Osteocyte (in vitro differentiated cells): ENCODE measurements at places on chromosomes 11 and 22. TPM values are rescaled to one million over a fixed set of nuclear protein-coding genes. Genes with fewer than 3 reads are reported as not detected.

DNA sequence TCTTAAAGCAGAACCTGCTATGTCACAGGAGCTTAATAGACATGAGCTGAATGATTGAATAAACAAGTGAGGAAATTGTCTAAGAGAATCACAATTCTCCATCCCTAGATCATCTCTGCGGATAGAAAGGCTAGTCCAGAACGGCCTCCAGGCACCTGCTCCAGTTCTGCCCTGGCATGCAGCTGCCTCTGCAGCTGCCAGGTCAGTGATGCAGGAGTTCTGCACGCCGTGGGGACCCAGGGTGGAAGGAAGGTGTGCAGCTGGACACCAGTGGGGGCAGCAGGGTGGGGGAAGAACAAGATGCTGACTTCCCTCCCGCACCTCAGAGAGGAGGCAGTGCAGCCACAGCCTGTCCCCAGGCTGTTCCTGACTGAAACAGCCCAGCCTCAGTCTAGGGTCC, 192.1 kb upstream of the NCAM1 start:
- DNase-seq, result no peak

DNA sequence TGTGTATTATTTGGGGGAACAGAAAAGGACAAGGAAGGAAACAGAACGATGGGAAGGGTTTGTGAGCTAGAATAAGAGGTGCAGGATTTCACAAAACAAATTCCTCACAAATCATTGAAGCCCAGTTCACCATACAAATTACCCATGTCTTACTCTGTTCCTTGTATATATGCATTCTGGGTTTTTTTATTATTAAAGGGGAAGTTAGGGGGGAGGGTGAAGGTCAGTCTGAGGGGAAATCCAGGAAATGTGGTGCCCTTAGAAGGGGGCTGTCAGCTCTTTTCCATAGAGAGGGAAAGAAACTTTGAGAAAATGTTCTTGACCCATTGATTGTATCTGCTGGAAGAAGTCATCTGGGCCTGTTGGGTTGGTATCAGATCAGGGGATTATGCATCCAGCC, 90.8 kb downstream of the RNF169 start:
- no peak for DNase-seq

DNA sequence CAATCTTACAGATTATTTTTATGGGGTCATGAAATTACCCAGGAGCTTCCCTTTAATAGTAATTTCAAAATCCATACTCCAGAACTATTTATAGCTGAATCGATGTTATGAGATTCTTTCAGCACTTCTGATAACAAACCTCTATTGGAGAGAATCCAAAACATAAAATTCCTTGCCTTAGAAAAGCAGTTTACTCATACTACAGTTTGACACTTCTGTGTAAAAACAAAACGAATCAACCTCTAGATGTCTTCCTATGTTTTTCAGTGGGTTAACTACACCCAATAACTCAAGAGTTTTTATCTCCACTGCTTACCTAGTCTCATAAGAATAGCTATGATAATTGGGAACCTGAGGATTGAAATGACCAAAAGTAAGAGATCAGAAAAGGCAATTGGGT, 35.6 kb downstream of the KIF18A start:
- no peak for DNase-seq

GRCh38 chr11:129998107-129998506, 4.5 kb downstream of the PRDM10 start:
- DNase-seq, result no peak

Gene APOBEC3F
- total RNA-seq, result 9.9 and 13.0 TPM in 2 replicates

GRCh38 chr11:833114-833791, 501 bp downstream of the CD151 start:
- DNase-seq, result no peak

Gene PLAAT5
- total RNA-seq, result not detected in 2 replicates

Gene JAML
- total RNA-seq, result not detected in 2 replicates

- no peak for DNase-seq
Measured at GRCh38 chr22:44918925-44919392, 90.8 kb downstream of the PHF21B start.

Gene MRGPRF
- 7.0 and 8.4 TPM in 2 replicates for total RNA-seq

GRCh38 chr22:39868741-39869140, 24.8 kb downstream of the ENTHD1 start:
- no peak for DNase-seq

DNA sequence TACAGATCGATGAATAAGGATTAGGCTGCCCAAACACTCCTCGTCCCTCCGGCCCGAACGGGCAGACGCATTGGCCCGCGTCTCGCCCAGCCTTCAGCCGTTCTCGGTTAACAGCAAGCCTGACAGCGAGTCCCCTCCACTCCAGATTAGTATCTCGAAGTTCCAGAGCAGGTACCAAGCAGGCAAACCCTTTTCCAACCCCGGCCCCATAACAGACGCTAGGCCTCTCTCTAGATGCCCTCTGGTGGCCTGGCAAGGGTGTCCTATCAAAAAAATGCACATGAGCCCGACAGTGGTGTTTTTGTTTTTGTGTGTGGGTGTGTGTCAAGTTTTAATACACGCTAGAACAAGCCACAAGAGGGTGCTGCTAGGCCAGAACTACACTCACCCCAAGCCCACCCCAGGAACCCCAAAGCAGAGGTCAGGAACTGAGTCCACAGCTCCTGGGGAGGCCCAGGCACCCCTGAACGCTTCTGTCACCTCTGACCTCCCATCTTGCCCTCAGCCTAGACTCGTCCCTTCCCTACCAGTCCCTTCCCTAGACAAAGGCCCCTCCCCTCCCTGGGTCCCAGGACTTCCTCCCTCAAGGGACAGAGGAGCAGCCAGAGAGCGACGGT, 658 bp upstream of the ARFGAP2 start:
- DNase-seq, result no peak

- DNase-seq, result no peak
Measured at GRCh38 chr11:19817265-19817851, 104.7 kb downstream of the NAV2 start.

DNA sequence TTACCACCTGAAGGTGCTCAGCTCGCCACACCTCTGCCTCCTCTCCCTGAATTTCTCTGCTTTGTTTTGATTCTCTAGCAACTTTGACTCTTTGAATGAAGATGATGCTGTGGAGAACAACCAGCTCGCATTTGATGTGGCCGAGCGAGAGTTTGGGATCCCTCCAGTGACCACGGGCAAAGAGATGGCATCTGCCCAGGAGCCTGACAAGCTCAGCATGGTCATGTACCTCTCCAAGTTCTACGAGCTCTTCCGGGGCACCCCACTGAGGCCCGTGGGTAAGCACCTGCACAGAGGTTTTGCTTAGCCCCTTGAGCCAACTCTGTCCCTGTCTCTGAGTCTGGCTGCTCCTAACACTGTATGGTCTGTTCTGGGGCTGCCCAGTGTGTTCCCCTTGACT, 115.7 kb downstream of the MICAL2 start:
- no peak for DNase-seq

Gene MMP11
- total RNA-seq, result 72.5 and 76.5 TPM in 2 replicates

Gene LRFN4
- total RNA-seq, result 41.7 and 45.0 TPM in 2 replicates

Gene NLRX1
- total RNA-seq, result 8.9 and 10.0 TPM in 2 replicates

DNA sequence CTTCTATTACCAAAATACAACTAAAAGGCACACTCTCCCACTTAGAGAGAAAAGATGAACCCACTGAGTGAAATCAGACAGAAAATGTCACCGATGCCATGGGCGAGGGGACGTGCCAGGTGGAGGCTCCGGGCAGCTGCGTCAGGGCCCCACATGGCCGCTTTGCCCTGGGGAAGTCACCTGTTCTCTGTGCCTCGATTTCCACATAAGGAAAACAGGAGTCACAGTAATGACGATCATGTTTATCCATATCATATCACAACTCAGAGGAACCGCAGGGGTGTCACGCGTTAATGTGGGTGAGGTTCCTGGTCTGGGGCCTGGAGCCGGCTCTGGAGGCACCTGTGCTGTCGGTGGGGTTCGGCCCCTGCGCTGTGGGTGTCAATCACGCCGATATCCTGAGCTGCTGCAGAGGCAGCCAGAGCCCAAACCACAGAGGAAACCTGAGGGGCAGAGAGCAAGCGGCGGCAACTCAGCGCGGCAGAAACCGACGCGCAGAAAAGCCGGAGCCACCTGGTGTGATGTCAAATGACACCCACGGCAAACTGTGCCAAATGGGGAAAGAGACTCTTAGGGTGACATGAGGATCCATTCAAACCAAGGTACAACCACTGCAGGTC, 243.7 kb downstream of the BRD1 start:
- DNase-seq, result no peak

Gene OR10D3
- not detected in 2 replicates for total RNA-seq

- no peak for DNase-seq
Measured at GRCh38 chr11:62882788-62883501, 2.2 kb downstream of the SLC3A2 start.

Gene APIP
- total RNA-seq, result 19.2 and 21.3 TPM in 2 replicates

DNA sequence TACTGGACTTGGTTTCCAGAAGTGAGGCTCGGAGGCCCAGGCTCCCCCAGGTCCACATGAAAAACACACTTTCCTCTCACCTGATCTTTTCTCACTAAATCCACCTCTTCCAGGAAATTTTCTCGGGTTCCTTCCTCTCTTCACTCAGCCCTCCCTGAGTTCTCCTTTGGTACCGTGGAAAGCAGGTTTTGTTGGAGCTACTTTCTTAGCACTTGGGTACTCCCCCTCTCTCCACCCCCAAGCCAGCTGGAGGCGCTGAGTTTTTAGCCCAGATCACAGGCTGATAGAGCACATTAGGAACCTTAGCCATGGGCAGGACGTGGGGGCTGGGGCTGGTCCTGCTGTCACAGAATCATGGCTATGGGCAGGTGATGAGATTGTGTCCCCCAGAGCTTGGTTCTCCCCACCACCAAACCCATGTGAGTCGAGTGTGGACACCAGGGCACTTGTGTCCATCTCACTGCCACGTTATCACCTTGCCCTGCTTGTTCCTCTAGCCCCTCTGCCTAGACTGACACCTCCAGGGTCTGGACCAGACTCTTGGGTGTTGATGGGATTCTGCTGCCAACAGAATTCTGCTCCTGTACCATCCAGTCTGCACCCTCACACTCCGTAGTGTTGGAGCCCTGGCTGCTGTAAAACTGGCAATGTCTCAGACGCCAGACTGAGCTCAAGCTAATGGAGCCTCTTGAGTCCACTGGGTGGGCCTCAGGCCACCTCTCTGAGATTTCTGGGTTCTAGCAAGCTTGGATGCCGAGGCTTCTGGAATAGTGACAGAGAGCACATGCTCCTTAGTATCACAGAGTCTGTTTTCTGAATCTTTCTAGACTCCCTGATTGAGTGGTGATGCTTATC, 74.9 kb upstream of the NARS2 start:
- DNase-seq, result peak; percentile 65

DNA sequence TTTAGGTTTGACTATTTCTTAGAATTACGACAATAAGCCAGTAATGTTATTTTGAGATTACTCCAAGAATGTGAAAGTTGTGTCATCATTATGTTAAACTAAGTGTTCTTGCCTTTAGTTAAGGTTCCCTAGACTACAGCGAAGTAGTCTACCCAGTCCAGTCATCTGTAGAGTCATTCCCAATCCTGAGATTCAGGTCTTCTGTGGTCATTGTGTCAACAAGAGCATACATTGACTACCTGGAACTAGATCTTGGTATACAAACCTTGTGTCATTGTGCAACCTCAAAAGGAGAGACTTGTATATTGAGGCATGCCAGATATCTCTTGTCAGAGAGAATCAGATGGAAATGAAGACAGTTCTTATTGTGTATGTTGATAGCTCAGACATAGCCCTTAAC, 115.9 kb downstream of the ATM start:
- DNase-seq, result no peak

GRCh38 chr22:21952586-21953571, at the start of gene PPM1F:
Gene PPM1F, minus strand, starts transcription at chr22:21952848. Its CDS starts 6,800 bp downstream, at chr22:21946048.
- DNase-seq, result peak; percentile 97

GRCh38 chr22:36252754-36253522, at the start of gene APOL1:
Gene APOL1, plus strand, starts transcription at chr22:36253133. Its CDS starts 1,823 bp downstream, at chr22:36254956.
- no peak for DNase-seq

DNA sequence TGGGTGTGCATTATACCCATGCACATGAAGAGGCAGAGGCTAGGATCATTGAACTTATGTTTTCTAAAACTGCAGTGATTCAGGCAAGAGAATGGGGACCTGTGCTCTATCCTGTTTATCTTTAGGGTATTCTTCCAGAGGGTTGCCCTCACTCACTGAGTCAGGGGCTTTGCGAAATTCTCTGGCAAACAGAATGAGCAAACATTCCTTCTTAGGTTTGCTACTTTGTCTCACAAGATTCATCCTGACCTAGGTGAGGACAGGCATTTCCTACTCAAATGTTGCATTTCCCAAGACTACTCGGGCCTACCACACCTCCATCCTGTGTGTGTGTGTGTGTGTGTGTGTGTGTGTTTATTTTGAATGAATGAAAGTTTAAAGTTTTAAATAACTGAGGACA, 2.7 kb upstream of the EIF3M start:
- no peak for DNase-seq

GRCh38 chr11:105296386-105296785, 156.8 kb upstream of the CARD18 start:
- DNase-seq, result no peak

Gene CECR2
- 0.24 and 0.63 TPM in 2 replicates for total RNA-seq

DNA sequence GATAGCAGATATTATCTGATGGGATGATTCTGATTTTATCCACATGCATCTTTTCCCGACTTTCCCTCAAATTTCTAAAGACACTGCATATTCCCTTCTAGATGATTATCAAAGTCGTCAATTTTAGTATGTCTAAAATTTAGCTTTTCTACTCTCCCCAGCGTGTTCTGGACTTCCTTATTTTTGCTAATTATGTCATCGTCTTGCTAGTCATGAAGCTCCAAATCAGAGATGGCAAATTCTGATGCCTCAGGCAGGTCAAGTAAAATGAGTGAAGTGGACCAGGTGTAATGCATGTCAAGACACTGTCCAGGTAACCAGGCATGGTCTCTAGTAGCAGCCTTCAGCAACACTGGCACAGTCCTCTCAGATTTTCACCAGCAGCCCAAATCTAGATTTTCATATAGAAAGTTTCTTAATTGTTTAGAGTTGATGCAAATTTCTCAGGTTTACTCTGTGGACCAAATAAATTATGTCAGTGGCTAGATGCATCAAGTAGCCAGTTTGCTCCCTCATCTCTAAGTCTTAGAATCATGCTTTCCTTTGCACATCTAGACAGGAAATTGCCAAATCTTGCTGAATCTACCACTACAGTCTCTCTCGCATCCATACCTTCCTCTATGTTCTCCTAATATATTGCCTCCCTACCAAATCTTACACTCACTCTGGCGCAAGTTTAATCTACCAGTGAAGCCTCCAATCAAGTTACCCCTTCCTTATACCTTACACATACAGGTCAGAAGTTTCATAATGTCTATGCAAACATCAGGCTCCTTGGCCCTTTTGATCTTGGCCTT, 10.6 kb downstream of the HSD17B12 start:
- DNase-seq, result no peak

- no peak for DNase-seq
Measured at GRCh38 chr22:23181721-23182308, 1.5 kb downstream of the BCR start.
